ENCODE measurements at places on chromosomes 5 and 9.
A peak's percentile ranks its signal among the peaks of the same experiment; 100 is the strongest.

DNA sequence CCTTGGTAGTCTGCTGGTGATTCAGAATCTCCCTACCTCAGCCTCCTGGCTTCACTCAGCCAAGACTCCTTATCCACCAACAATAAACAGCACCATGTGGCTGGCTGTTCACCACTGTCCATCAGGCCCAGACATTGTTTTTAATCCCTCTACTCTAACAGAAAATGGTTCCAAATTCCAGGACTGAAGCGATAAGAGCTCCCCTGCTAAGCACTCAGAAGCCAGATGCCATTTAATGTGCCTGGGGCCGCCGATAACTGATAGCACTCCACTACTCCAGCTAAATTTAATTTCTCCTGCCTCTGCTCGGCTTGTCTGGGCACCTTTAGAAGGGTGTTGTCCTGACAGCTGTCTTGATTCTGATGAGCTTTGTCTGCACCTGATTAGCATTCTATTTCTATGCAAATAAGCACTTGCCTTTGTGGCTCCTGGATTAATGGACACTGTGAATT, 47.1 kb downstream of the ZNF622 start:
- DNase-seq, result no peak

GRCh38 chr5:160959804-160960203, 107.8 kb upstream of the ATP10B start:
- no peak for DNase-seq

- no peak for DNase-seq
Measured at GRCh38 chr9:121780177-121781040, 129.0 kb downstream of the DAB2IP start.

DNA sequence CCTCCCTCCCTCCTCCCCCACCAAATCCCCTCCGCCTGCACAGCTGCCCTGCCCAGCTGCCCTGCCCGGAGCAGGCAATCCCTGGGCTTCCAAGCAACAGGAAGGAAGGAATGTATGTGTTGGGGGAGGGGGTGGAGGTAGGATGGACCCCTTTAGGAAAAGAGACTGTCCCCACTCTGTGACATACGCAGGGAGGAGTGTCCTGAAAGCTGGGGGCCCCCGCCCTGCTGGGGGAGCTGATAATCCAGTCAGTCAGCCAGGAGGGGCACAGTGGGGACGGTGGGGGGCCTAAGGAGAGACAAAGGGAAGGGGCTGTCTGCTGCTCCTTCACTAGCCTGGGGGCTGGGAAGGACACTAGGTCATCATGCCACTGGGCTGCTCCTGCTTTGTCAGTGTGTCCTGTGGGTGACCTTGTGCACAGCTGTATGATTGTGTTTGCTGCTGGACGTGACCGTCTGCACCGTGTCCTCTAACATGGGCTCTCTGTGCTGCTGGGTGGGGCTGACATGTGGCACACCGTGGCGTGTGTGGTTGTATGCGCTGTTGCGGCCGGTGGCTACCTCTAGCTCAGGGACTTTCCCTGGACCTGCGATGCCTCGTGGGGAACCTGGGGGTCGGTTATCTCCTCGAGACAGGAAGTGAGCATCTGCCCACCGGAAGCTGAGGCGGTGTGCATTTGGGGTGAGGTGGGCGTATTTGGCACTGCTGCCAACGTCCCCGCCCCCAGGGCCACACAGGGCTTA, 3.0 kb downstream of the N4BP3 start:
- peak; percentile 64 for DNase-seq

DNA sequence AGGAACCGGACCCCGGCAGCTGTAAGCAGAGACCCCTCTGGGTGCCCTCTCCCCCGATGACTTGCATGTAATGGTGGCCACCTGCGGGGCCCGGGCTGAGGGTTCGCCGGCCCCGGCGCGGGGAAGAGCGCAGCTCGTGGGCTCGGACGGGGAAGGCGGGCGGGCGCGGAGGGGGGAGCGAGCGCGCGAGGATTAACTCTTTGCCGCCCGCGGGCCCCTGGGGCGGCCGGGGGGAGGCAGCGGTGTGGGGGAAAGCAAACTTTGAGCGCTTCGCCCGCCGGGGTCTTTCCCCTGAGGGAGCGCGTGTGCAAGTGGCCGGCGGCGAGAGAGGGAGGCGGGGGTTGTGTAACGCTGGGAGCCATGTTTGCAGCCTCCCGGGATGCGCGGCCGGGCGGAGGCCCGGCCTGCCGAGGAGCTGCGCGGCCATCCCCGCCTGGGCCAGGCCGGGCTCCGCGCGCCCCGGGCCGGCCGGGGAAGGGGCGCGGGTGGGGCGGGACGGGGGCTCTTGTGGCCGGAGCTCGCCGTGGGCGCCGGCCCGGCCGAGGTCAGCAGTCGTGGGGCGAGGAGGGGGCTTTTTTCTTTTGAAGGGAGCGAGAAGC, 547 bp downstream of the ANP32B start:
- peak; percentile 55 for DNase-seq

DNA sequence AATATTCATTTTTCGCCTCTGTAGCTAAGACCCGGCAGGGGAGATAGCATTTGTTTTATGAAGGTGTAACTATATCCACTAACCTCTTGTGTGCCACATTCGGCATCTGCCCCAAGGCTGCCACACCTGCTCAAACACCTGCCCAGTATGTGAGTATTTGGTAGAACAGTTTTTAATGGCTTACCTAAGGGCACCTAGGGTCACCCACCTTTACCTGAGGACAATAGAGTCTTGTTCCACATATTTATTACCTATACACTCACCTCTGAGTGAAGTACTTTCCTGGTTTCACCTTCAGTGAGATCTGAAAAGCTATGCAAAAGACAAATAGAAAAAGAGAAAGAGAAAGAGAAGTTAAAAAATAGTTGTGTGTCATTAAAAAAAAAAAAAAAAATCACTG, 68.0 kb upstream of the PIP5K1B start:
- no peak for DNase-seq

DNA sequence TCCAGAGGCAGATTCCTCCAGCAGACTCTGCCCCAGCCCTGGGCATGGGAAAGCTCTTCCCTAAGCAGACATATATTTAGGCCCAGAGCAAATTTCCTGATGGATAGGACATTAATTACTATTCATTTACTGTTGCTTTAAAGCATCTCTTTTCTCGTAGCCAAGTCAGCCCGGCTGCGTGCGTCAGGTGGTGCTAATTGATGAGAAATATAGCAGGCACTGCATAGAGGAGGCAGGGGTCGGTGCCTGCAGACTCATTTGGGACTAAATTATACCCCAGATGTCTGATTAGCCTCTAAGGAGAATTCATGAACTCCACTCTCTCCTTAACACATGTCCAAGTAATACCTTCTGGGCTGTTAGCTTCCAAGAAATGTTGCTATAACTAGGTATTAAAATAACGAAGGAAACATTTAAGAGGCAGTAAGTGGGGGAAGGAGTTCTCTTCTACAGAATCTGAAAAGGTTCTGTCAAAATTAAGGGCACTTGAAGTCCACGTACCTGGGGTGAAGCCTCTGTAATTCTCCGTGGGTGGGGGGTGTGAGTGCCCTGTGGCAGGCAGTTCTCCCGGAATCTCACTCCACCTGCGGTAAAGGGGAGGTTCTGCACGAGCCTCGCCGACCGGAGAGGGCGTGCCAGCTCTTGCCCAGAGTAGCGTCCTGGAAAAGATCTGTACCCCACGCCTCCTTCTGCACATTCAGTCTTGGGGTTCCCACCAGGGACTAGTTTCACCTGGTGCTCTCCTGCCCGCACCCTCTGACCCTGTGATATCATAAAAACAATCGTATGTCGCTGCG, 115.9 kb upstream of the FCN2 start:
- no peak for DNase-seq

- DNase-seq, result no peak
Measured at GRCh38 chr9:83081846-83082245, 18.9 kb upstream of the RASEF start.

DNA sequence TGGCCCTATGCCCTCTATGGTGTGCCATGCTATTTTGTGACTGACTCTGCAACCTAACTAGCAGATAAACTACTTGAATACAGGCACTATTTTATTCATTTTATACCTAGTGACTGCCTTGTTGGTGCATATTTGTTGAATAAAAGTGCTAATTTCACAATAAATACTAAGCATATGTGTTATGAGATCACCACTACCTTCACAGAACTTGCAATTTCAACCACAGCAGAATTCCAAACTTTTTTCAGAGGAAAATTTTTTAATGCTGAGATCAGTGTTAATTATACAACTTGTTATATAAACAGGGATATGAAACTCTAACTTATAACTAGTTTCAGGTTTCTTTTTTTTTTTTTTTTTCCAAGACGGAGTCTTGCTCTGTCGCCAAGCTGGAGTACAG, 94.8 kb downstream of the NR3C1 start:
- DNase-seq, result no peak

GRCh38 chr5:64147379-64147778, 18.3 kb upstream of the RNF180 start:
- DNase-seq, result no peak

DNA sequence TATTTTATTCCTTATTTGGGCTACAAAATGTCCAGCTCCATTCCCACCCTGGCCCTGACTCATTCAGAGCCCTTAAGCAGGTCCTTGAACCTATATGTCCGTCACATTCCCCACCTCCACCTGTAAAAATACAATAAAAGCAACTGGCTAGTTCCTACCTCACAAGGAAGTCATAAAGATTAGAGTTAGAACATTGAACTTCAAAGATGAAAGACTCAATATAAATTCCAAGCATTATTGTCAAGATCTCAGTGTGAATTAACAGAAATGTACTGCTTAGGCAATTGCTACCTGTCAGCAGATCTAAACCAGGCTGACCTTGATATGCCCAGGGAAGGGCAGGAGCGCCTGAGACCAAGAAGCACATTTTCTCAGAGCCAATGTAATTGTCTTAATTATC, 221.8 kb downstream of the ENC1 start:
- no peak for DNase-seq

- DNase-seq, result no peak
Measured at GRCh38 chr5:2857837-2858236, 106.4 kb upstream of the IRX2 start.

GRCh38 chr9:123419091-123419490, 63.1 kb downstream of the CRB2 start:
- DNase-seq, result no peak

DNA sequence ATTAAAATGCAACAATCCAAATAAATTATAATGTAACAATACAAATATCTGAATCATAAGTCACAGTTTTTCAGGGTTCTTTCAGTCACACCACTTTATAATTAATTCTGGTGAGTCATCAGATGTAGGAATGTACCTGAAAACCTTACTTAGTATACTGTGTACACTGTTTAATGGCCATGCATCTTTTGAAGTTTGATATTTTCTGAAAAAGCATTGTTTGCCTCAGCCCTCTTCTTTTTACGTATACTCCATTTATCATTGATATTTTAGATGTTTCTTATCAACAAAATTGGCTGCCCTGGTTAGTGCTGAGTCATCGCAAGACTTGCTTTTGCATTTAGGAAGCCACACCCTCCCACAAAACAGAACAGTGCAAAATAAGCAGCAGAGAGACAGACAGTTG, 218.6 kb downstream of the PJA2 start:
- DNase-seq, result no peak

GRCh38 chr5:82560969-82561368, 282.8 kb upstream of the RPS23 start:
- DNase-seq, result no peak

- no peak for DNase-seq
Measured at GRCh38 chr5:68749077-68749476, 344.7 kb upstream of the SLC30A5 start.

DNA sequence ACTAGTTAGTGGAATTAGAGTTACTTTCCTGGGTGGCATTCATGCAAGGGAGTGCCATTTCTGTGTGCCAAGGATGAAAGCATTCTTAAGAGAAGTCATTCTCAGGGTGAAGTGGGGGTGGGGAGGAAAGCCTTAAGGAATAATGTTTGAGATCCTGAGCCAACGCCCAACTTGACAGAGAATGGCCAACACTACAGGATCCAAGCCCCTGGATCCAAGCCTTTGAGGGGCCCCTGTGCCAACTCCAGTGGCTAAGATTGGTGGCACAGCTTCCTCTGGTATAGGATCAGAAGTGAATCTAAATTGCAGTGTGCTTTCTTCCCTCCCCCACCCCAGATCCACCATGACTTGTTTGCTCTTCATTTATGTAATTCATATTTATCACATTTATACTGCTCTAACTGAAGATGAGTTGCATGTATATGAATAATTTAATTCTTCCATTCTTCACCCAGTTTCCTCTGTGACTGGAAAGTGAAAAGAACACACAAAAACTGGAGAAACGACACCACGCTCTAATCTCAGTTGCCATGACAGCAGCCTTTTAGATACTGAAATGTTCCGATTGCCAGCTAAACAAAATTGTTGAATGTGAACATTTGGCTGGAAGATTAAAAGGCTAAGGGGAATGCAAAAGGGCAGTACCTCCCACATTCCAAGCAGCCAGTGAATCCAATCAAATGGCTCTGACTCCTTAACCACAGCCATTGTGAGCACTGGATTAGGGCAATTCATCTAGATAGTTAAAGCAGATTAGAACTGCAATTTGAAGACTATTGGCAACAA, 4.5 kb downstream of the ZNF608 start:
- DNase-seq, result no peak

DNA sequence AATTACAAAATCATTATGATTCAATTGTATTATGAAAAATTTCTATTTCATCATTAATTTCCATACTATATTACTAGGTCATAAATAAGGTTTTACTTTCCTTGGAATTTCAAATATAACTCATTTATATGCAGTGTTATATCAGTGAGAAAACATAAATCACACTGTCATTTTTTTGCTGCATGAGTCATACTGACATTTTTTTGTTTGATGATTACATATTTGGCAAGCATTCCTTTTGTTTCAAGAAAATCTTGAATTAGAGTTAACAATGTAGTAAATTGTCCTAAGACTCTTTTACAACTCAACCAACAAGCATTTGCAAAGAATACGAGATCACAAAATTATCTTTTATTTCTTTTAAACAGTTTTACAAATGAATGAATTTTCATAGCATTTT, 298.4 kb upstream of the SEMA6A start:
- DNase-seq, result no peak

GRCh38 chr9:88874391-88874790, 116.9 kb upstream of the S1PR3 start:
- no peak for DNase-seq

GRCh38 chr9:4496497-4496896, 6.2 kb downstream of the SLC1A1 start:
- no peak for DNase-seq

- DNase-seq, result no peak
Measured at GRCh38 chr5:151023047-151023615, 2.7 kb downstream of the GPX3 start.

DNA sequence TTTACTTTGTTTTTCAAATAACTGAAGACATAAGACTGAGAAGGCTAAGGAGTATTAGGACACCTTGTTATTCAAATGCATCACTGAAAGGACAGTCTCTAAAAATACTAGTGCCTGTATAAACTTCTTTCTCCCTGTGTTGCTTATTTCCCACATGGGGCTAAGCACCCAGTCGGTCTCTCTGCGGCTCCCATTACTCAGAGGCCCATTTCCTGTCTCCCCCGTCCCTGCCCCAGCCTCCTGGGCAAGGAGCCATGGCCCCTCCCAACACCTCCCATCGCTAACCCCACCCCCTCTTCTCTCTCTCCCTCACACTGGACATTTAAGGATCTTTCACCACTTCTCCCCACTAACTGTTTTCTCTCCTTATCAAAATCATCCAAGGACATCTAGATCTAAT, 81.9 kb downstream of the EBF1 start:
- peak; percentile 5 for DNase-seq

Measured in stimulated activated CD4-positive, alpha-beta T cell treated with anti-CD3 and anti-CD28 coated beads, Interleukin-2, amount 100 ng/mL, for 24 hours (primary cell).